G401 (cell line): ENCODE measurements at places on chromosomes 6 and 20.
A peak's percentile ranks its signal among the peaks of the same experiment; 100 is the strongest.

DNA sequence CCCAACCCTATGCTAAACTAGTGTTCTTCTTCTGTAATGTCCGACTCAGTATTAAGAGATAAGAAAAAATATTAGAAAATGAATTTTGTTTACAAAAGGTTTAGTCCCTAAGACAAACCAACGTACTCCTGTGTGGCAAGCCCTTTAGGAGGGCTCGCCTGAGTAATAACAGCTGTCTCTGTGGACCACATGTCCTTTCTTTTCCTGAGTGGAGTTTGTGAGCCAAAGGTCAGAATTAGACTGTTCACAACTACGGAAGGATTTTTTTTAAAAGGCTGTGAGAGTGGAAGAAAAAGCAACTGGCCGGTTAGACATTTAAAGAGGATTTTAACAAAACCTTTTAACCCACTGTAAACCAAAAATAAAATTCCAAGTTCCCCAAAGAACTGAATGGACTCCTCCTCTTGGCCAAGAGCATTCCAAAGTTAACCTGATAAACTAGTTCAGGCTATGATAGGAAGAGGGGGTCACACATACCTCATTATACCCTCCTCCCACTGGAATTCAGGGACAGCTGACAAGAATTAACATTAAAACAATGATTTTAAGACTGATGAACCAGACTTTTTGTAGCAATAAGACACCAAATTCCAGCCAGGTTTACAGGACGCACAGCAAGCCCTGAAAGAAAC is 43.5 kb downstream of the FAM184A start:
- DNase-seq = no peak

DNA sequence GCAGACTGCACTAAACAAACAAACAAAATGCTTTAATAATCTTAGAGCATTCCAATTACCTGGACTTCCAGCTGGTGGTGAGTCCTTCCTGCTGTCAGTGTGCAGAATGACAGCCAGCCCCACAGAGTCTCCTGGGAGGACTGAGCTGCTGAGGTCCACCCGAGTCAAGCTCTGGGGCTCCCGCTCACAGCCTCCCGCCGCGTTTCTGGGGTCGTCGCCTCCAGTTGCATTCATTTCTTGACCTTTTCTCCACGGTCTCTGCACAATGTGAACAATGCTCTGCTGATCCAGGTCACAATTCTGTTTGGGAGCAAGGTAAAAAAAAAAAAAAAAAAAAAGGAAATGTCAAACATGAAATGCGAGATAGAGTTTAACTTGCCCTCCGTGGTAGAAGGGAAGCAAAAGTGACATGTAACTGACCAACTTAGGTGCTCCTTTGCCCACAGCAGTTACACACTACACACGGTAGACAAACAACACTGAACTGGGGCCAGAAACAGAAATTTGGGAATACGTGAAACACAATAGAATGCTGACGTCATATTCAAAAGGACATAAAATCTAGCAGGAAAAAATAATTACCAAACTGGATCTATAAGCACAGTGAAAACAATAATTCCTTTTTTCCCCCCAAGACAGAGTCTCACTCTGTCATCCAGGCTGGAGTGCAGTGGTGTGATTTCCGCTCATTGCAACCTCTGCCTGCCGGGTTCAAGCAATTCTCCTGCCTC is 464.9 kb downstream of the PRKN start:
- DNase-seq = no peak

GRCh38 chr6:142845624-142846458 is 99.1 kb downstream of the HIVEP2 start:
- peak; percentile 93 for DNase-seq

GRCh38 chr6:33000055-33000454 is 9.3 kb downstream of the HLA-DOA start:
- peak; percentile 49 for DNase-seq

GRCh38 chr6:2254747-2255146 is 9.3 kb upstream of the GMDS start:
- no peak for DNase-seq

- DNase-seq = no peak
These were observed 3.3 kb upstream of the TMEM14A start for GRCh38 chr6:52667572-52667971.

DNA sequence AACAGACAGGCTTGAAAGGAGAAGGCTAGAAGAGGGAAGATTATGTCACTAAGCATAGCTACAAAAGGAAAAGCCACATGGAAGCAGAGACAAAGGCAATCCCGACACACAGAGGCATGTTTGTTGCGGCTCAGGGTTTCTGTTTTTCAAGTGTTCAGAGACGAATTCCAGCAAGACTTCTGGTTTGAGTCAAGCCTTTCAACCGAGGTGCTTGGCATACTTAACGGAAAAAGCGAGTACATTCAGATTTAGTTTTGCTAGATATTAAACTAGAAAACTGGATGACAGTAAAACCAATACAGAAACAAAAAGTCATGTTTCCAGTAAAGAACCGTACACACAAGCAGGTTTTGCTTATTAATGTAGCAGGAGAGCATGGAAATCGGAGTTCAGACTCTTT is 27.2 kb downstream of the MCUR1 start:
- no peak for DNase-seq

DNA sequence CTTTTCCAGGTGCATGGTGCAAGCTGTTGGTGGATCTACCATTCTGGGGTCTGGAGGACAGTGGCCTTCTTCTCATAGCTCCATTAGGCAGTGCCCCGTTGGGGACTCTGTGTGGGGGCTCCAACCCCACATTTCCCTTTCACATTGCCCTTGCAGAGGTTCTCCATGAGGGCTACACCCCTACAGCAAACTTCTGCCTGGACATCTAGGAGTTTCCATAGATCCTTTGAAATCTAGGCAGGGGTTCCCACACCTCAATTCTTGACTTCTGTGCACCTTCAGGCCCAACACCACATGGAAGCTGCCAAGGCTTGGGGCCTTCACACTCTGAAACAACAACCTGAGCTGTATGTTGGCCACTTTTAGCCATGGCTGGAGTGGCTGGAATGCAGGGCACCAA is 282.8 kb upstream of the SASH1 start:
- DNase-seq = no peak

DNA sequence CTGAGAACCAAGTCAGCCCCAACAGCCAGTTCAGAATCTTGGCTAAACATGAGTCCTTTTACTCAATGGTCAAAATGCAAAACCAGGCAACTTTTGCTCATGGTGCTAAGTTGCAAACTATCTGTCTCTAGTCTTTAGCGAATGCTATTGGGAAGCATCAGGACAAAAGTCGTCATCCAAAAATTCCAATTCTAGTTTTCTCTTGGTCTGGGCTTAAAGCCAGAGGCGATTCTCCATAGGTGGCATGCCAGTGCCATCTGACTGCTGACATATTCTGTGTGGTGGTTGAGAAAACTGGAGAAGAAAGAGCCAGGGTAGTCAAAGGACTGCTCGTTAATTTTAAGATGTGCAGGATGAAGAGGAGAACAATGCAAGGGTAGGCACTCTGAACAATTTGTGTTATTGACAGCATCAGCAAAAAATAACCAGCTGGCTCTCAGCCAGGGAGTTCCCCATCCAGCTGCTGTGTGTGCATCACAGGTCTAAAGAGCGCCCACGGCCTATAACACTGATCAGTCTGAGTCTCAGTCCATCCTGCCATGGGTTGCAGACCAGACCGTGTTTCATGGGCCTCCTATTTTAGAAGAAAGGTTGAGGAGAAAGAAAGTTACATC is 313.6 kb downstream of the ALDH8A1 start:
- DNase-seq = peak; percentile 64

DNA sequence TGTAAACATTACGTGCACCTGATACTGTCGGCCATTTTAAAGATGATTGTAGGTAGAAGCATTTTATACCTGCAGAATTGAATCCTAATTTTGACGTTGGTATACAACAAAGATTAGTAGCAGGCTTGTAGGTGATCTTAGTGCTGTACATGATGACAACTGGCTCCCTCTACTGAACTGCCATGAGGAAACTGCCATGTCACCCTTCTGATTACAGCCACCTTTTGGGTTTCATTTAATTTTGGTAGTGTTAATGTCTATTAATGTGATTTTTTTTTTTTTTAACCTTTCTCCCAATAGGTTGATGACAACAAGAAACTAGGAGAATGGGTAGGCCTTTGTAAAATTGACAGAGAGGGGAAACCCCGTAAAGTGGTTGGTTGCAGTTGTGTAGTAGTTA is 2.3 kb downstream of the RPS12 start:
- DNase-seq = no peak

DNA sequence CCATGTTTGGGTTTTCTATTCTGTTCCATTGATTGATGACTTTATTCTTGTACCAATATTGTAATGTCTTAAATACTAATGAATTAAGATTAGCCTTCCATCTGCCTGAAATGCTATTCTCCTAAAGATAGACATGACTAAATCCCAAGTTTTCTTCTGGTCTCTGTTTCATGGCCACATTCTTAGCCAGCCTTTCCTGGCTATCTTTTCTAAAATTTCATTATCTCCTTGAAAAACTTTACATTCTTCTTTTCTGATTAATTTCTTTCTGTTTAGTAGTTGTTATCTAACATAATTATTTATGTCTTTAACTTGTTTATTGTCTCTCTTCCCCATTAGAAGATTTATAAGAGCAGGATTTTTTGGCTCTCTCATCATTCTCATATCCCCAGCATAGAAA is 4.4 kb upstream of the PRIM2 start:
- DNase-seq = no peak

- DNase-seq = no peak
These were observed 83.1 kb downstream of the IRF4 start for GRCh38 chr6:474453-475185.
